ENCODE measurements at places on chromosomes 6 and 20.

DNA sequence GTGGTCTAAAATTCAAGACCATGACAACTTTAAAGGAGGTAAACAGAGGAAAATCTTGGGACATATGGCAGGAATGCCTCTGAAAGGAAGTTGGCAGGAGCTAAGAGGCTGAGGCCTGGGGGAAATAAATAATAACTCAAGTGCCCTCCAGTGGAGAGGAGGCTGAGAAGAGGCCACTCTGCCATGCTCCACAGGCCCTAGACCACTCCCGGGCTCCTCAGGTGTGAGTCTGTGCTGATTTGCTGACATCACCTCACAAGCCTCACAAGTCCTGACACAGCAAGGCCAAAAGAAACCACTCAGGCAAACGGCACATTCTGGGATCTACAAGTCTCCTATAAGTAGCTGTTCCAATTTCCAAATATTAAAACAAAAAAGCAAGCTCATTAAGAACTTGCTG, 91.0 kb upstream of the RIPOR2 start:
- DNase-seq = no peak

- DNase-seq = no peak
Measured at GRCh38 chr20:7171911-7172310, 404.4 kb downstream of the BMP2 start.

DNA sequence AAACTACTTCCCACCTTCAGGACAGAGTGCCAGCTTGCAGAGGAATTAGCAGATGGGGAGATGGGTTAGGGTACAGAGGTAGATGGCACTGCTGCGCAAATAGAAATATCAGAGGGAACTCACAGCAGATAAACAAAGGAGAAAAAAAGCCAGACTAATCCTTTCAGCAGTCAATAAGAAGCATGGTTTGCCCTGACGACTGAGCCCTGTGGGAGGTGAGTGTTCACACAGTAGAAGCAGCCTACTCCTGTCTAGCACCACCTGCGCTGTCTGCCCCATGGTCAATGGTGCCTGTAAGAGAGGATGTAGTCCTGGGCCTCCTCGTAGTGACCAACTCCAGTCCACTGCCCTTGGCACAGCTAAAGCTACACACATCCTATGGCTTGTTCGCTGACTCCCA, 174.1 kb downstream of the IBTK start:
- no peak for DNase-seq

- DNase-seq = no peak
Measured at GRCh38 chr6:149033454-149033853, 284.1 kb upstream of the TAB2 start.

DNA sequence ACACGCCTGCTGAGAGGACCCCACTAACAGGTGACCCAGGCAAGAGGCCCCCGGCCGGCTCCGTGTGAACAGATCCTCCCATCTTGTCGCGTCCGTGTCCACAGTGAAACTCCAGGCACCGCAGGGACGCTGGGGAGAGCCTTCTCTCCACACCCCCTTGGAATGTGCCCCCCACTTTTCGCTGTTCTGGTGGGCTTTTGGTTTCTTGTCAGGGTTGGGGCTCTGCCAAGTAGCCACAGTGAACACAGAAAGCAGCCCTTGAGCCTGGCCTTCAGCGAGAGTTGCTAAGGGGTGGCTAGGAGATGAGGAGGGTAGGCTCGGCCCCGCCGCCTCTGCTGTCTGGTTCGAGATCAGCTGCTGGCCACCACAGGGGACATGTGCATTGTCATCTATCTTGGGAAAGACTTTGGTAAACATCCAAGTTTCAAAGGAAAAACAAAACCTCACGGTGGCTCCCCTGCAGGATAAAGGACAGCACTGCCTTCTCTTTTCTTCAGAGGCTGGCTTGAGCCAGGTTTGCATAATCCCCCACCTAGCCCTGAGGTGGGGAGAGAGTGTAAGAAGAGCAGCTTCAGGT, 22.7 kb downstream of the SYNDIG1 start:
- no peak for DNase-seq

- DNase-seq = no peak
Measured at GRCh38 chr20:46690219-46691106, 1.2 kb upstream of the TP53RK start.

- DNase-seq = no peak
Measured at GRCh38 chr6:42337985-42338743, 113.6 kb downstream of the TRERF1 start.

- DNase-seq = no peak
Measured at GRCh38 chr6:28988536-28989311, 16.4 kb downstream of the ZNF311 start.
